Right lobe of liver (tissue), 6 donors: ENCODE measurements at places on chromosomes 1 and 21.

GRCh38 chr1:171794085-171794484 lies 12.6 kb downstream of the METTL13 start:
- no peak for DNase-seq

GRCh38 chr1:79105500-79105899 lies 99.0 kb upstream of the ADGRL4 start:
- DNase-seq: no peak

DNA sequence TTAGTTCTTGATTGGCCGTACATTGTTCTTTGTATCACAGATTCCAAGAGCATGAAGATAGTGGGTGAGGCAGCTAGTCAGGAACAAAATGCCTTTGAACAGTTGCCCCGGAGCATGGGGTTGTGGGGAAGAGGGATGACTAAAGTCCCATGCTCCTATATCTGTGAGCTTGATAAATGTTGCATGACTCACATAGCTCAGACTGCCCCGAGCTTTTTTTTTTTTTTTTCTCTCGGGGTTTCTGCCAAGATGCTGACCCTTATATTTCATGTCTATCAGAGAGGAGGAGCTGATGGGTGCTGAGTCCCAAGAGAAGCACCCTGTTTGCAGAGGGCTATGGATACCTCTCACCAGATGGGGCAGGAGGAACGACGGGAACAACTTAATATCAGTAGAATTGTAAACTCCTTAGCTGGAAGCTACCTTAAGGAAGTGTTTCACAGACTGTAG lies 40.6 kb downstream of the SRRM1 start:
- no peak for DNase-seq

GRCh38 chr1:56321150-56321490 lies 258.2 kb downstream of the PLPP3 start:
- no peak for DNase-seq

DNA sequence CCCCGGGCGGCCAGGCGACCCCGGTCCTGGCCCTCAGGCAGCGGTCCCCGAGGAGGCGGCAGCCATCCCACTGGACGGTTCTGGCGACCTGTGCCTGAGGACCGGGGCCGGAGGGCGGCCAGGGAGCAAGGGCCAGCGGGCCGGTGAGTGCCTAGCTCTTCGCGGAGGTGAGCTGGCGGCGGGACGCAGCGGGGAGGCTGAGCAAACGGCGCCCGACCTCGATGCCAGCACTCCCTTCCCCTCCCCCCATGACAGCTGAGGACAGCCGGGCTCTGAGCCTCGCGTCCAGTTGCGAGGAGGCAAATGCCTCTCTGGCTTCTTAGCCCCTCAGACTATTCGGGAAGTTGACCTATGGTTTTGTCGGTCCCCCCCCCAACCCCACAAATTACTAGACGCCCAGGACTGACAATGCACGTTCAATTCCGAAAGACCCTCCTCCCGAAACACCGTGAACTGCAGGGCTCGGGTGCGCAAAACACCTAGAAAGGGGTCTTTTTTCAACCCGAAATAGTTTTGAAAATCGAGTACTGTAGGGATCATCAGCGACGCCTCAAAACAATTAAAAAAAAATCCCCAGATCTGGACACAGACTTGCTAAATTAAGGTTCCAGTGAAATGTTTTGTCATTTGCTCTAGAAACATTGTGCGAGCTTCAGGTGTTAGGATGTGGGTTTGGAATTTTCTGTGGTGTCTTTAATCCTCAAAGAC lies 8.3 kb downstream of the CDKN2C start:
- DNase-seq: peak; percentile 84

- DNase-seq: no peak
These were observed 106.4 kb upstream of the TARDBP start for GRCh38 chr1:10905841-10906655.

GRCh38 chr1:54980046-54980527 lies 341 bp upstream of the TMEM61 start:
- DNase-seq: no peak

GRCh38 chr1:93595266-93595665 lies 86.4 kb downstream of the BCAR3 start:
- no peak for DNase-seq

GRCh38 chr1:84573481-84573966 lies 716 bp downstream of the CTBS start:
- DNase-seq: no peak

- no peak for DNase-seq
These were observed 32.3 kb downstream of the SLC9A1 start for GRCh38 chr1:27122652-27123051.

DNA sequence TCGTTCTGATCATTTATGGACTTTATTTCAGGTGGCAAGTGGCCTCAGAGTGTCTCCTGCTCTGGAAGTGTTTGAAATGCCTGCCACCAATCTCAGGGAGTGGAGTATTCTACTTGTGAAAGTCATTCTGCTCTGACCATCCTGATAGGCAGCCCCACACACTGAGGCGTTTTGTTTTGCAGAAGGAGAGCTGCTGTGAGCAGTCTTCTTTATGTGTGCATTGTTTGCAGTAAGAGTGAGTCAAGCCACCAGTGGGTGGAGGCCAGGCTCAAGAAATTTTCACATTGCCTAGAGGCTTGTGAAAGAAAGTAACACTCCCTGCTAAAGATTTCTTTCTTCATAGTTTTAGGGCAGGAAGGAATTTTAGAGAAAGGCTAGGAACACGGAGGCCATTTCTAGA lies 204.4 kb downstream of the SLC35F3 start:
- DNase-seq: no peak

DNA sequence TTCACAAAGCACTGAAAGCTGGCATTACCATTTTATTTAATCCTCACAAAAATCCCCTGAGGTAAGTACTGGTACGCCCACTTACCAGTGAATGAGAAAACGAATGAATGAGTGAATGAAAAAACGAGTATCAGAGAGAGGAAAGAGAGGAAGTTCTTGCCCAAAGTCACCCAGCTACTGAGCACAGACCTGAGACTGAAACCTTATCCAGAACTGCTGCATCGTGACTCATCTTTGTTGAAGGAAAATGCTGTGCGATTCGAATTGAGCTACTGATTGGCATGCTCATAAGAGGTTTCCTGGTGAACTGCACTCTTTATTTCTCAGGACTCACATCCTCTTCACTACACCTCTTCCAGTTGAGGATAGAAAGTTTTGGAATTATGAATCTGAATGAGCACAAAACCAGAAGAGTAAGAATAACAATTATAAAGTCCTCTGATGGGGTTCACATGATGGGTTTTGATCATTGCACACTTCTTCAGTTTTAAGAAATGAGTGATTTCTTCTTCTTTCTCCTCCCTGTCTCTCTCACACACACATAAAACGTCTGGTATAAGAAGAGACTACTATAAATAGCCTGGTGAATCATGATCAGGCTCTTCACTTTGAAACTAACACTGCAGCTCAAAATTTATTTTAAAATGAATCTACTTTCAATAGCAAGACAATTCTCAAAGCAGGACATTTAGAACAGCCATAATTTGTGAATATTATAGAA lies 32.1 kb downstream of the IL12RB2 start:
- no peak for DNase-seq

GRCh38 chr1:109371341-109371739 lies 26.4 kb downstream of the SORT1 start:
- DNase-seq: no peak

- DNase-seq: no peak
These were observed 91.2 kb downstream of the TNFSF18 start for GRCh38 chr1:172959571-172959970.

- DNase-seq: no peak
These were observed at the start of gene ECM1 for GRCh38 chr1:150507912-150508864. Gene ECM1, plus strand, starts transcription at chr1:150508109. Its CDS starts 101 bp downstream, at chr1:150508210.
